Hippocampal formation (tissue), 2 donors: ENCODE measurements at places on chromosomes 16 and 17.

DNA sequence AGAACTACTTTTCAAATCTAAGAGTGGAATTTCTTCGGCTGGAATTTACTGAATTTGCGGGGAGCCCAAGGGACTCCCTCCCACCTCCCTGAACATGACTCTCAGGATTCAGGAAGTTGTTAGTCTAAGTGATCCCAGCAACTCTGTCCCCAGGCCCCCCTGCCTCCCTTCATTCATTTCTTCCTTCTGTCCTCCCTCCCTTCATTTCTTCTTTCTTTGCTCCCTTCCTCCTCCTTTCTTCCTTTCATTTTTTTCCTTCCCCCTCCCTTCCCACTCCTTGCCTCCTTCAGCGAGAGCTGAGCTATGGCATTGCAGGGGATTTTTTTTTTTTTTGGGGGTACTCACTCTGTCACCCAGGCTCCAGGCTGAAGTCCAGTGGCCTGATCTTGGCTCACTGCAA is 10.9 kb upstream of the JUP start:
- DNase-seq = no peak

DNA sequence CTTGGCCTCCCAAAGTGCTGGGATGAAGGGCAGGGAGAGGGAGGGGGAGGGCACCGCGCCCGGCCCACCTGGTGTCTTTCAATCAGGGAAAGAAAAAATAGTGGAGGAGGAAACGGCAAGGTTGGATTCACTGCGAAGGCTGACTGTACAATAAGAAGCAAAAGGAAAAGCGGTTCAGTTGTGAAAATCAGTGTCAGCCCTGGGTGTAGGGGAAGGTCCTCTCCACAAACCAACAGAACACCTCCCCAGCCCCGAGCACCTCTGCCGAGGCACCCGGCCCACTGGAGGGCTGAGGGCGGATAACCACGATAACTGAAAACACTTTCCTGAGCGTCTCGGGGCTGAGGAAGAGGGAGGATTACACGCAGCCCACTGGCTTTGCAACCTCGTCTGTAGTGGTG is 1.4 kb upstream of the SPG7 start:
- DNase-seq = no peak

DNA sequence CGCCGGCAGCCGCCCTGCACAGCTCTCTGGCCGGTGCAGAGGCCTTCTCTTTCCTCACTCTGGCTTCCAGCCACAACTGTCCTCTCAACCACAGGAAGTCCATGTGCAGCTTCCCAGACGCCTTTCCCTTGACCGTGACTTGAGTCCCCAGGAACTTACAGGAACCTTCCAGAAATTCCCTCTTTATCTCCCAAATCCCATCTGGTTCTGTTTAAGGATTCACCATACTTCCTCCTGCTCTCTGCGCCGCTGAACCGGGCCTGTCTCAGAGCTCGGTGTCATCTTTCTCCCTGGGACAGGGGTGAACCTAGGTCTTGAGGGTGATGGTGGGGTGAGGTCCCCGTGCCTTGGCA is 65.2 kb upstream of the ZNF469 start:
- no peak for DNase-seq

- no peak for DNase-seq
Observed at GRCh38 chr17:27782791-27783206, 17.5 kb downstream of the NOS2 start.

GRCh38 chr16:76780556-76780955 is 410.4 kb upstream of the MON1B start:
- DNase-seq = no peak

DNA sequence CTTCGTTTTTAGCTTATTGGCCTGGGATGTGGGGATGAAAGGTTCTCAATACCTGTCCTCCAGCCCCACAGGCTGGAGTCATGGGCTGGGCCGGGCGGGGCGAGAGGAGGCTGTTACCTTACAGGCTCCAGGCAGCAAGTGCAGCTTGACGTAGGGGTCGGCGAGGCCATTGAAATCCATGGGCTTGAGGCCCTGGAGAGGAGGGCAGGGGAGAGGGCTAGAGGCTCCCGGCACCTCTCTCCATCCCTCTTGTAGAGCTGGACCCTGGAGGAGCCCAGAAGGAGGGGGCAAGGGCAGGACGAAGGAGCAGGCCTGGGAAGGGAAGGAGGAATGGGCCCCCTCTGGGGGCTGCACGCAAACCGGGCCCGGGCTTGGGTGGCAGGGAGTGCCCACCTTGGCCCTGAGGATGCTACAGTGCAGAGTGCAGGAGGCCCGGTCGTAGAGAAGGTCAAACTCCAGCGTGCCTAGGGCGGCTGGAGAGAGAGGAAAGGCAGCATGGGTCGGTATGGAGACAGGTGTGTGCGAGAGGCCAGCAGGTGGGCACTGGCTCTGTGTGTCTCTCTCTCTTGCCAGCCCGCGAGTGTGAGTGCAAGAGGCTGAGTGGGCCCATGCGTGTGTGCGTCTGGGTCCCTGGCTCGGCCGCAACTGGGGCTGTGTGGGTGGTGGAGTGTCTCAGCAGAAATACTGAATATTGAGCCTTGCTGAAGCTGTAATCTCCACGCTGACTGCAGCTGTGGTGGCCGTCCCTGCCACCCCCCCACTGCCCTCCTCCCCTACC is 1.6 kb downstream of the DOC2A start:
- no peak for DNase-seq

- no peak for DNase-seq
Observed at GRCh38 chr16:68889508-68890150, 46.3 kb downstream of the TANGO6 start.

DNA sequence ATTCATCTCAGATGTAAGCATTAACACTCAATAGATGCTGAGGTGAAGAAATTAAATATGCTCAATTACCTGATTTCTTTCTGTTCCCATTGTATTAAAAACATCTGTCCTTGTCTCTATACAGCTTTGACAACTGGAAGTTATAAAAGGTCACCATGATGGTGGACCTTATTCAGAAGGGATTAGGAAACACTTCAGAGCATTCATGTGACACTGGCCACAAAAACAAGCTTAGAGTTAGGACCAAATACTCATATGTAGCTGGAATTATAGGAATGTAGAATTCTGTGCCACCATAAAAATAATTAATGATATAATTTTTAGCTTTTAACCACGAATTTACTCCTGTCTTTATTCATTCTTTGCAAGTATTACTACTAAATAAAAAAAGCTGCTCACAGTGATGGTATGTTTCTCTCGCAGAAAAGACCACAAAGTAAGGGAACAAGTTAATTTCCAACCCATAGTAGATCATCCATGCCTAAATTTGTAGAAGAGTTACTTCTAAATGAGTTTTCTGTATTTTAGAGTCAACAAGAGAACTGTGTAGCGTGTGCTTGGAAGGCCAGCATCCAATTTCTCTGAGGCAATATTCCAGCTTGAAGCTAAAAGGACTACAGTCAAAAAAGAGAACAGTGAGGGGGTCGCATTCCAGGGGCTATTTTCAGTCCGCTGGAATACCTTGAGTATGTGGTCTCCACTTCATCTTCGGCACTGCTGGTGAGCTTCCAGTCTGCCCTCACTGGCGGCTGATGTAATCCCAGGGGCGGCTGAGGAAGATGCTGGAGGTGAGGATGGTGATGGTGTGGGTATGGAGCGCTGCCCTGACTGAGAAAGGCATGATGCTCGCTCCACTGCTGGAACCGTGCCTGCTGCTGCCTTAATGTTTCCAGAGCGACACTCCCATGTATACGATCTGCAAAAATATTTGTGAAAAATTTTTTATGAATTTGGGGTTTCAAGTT is 63.7 kb downstream of the CACNG1 start:
- DNase-seq = no peak

DNA sequence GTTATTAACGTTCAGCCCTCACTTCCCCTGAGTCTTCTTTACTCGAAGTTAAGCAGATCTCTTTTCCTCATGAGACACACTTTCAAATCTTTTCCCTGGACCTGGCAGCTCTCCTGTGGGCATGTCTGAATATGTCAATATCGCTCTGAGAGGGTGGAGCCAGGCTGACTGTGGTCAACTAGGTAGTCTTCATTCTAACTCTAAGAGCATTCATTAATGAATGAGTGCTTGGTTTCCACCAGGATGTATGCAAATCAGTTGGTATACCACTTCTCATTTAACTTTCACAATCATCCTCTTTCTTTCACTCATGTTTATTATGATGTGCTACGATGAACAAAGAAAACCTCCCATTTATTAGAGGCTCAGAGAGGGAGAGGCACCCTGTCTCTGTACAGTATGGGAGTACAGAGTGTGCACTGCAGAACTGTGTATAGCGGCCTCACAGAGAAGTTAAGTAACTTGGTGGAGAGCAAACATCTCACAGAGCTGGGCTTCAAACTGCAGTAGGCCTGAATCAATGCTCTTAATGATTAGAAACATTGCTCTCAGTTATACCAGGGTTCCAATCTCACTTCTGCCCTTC is 39.9 kb downstream of the OTOA start:
- no peak for DNase-seq

- DNase-seq = no peak
Observed at GRCh38 chr17:75240394-75241142, 20.8 kb downstream of the GGA3 start.

GRCh38 chr16:75803753-75804152 is 77.5 kb upstream of the CPHXL start:
- no peak for DNase-seq

GRCh38 chr17:31511195-31511578 is 119.7 kb downstream of the RAB11FIP4 start:
- no peak for DNase-seq

DNA sequence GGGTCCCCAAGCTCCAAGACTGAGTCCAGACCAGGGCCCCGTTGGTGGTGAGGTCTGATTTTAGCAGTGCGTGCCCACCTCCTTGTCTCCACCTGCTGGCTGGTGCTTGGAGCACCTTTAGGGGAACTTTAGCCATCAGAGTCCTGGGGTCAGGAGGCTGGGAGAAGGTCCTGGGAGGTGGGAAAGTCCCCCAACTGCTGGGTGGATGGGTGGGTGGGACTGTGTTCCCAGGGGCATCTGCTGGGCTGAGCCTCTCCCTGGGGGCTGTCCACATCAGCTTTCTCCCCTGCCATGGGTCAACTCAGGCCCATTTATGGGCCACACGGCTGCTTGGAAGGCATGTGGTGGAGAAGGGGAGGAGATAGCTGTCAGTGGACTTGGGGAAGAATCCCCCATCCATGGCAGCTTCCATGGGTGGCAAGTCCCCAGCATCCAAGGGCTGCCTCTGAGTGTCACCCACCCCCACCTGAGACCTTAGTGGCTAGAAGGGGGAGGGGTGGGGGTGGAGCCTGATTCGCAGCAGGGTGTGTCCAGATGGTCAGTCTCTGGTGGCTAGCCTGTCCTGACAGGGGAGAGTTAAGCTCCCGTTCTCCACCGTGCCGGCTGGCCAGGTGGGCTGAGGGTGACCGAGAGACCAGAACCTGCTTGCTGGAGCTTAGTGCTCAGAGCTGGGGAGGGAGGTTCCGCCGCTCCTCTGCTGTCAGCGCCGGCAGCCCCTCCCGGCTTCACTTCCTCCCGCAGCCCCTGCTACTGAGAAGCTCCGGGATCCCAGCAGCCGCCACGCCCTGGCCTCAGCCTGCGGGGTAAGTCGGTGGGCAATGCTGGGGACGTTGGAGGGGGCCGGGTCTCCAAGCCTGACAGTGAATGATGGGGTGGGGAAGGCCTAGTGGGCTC is at the start of gene TRPV2:
Gene TRPV2 (plus strand): TSS at position 541 of the 894 bp plus-strand sequence. CDS start 2,098 bp downstream, outside the sequence.
- DNase-seq = no peak

DNA sequence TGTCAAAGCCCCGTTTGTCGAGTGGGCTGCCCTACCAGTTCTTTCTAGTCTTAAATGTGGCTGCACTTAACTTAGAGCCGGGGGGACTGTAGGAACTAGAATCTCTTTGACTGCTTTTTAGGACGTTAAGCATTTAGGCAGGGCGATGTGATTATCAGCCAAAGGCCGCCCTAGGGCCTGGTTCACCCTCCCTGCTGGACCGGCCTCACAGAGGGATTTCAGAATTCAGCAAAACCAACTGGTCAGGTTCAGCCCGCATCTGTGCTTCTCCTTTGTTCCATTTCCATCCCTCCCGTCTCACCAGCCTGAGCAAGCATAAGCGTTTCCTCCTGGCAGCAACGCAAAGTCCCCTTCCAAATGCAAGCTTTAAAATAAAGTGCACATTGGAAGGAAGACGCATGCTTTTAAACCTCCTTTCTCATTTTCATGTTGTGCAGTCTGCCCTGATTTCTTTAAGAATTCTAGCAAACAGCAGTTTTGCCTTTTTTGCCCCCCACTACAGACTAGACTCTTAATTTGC is 16.5 kb upstream of the NAT9 start:
- no peak for DNase-seq

DNA sequence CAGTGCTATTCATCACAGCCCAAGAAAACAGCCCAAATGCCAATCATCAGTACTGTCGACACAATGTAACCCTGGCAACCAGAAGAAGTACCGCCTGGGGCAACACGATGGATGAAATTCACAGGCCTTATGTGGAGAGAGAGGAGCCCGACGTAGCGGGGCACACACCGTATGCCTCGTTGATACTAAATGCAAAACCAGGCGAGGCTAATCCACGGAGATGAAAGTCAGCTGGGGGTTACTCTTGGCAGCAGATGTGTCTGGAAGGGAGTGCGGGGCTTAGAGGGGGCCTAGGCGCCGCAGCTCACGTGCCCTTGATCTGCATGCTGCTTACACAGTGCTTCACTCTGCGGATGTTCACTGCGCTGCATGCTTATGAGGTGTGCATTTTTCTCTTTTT is 29.8 kb downstream of the ITGAE start:
- no peak for DNase-seq

DNA sequence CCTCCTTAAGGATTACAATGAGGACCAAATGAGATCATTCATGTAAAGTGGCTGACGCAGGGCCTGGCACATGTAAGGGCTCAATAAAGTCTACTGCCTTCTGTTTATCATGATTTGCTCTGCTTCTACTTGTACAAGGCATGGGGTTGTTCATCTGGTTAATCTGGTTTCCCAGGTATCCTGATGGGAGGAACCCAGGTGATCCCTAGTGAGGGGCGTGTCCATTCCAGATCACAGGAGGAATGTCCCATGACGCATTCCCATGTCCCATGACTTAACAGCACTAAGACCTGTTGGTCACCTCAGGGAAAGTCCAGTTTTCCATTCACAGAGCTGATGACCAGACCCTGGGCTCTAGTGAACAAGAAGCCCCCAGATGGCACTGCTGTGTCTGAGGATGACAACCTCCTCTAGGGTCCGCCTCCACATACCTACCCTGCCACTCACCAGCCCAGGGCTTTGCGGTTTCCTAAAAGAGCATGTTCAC is 11.5 kb upstream of the TPPP3 start:
- no peak for DNase-seq

DNA sequence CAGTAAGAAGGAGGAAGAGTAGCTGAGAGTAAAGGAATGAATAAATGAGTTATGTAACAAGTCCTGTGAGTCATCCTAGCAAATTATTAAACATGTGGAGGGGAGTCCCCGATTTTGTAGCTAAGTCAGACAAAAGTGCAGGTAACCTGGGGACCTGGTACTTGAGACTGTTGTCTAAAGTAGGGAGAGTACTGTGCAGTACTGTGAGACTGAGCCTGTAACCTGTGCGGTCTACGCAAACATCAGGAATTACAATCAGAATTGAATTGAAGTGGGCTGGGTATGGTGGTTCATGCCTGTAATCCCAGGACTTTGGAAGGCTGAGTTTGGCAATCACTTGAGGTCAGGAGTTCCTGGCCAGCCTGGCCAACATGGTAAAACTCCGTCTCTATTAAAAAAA is 35.7 kb downstream of the IKZF3 start:
- no peak for DNase-seq
